ENCODE measurements at places on chromosomes 16 and 17.

GRCh38 chr17:76075364-76076145, 974 bp downstream of the GALR2 start:
- DNase-seq = no peak

GRCh38 chr16:58488531-58488930, 11.4 kb upstream of the NDRG4 start:
- no peak for DNase-seq

- DNase-seq = peak; percentile 37
Observed at GRCh38 chr16:10181196-10182162, 749 bp downstream of the GRIN2A start.

DNA sequence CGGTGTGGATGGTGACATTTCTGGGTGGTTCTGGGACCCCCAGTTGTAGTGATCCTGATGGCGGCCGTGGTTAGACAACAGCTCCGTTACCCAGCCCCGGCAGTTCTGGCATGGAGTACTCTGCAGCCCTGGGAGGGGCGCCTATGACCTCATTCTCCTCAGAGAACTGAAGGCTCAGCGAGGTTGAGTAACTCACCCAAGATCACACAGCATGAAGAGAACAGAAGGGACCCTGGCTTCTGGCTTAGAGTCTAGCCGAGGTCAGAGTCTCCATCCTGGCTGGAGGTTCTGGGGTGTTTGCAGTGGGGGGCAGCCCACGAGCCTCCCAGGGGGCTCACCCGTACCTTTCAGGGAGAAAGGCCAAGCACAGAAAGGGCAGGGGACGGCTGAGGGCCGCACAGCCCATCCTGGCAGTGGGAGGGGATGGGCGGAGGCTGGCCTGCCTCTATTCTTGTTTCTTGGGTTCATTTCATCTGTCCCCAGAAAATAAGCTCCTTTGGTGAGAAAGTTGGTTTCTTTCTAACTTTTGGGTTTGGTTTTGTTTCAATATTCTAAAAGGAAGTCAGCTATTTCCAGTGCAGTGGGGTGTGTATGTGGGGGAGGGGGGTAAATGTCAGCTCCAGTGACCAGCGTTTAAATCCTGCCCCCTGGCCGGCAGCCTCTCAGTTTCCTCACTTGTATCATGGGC, 13.2 kb downstream of the ZFPM1 start:
- no peak for DNase-seq

- no peak for DNase-seq
Observed at GRCh38 chr16:56277075-56277474, 85.8 kb downstream of the GNAO1 start.

Measured in activated CD4-positive, alpha-beta T cell treated with anti-CD3 and anti-CD28 coated beads, Interleukin-2, amount 10 ng/mL, durations not matched to agents 7 days and 5 days (primary cell).